ENCODE measurements at places on chromosomes 4 and X.

GRCh38 chr4:24236120-24236519, 346.3 kb upstream of the PPARGC1A start:
- no peak for DNase-seq

DNA sequence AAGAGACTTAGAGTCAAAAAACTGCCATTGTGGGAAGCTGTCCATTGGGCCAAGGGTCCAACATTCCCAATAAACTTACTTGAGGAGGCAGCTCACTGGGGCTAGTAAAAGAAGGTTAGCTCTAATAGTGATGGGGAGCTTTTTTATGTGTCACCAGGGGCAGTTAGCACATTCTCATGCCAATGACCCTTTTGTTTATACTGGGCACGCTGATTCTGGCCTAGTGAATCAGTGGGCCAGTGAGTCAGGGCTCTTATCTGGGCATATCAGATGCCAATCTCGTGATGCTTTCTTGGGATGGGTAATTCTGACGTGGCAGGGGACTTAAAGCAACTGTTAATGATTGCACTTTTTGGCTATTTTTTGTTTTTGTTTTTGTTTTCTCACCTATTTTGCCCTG, 27.8 kb downstream of the TCEAL1 start:
- DNase-seq, result no peak

DNA sequence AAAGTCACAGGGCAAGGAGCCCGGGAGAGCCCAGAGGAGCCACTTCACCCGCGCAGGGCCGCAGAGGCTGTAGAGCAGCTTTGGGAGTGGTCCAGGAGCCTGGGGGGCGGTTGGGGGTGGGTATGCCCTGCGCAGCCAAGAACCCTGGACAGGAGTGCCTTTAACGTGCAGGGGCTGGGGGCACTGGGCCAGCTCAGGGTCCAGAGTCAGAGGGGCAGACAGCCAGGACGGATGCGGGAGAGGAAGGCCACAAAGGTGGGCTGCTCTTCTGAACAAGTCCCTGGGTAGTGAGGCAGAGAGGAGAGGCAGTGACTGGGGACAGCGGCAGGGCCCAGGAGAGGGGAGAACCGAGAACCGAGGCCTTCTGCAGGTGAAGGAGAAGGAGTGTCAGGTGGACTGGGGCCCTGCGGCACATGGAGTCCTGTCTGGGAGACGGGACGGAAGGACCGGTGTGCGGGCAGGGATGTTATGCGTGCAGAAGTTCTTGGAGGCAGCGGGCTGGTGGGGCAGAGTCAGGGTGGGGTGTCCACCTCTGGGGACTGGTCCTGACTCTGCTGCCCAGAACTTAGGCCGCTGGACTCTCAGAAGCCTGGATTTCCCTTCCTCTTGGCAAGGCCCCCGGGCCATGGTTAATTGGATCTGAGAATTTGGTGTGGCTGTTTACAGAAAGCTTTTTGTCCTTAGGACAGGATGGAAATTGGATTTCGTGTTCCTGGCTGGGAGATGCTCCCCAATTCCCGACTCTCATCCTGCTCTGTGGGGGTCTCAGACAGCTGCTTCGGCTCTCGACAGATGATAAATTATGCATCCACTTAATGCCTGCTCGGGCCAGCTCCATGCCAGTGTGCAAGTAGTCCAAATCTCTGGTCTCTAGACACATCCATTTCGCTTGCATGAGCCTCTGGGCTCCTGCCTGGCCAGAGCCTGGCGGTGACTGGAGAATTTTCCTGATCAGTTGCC, 31.9 kb downstream of the ADRA2C start:
- DNase-seq, result no peak

- DNase-seq, result no peak
These were observed 81.4 kb downstream of the AMELX start for GRCh38 chrX:11374570-11374969.
